ENCODE measurements at places on chromosomes 7 and 10. TPM values are rescaled to one million over a fixed set of nuclear protein-coding genes. Genes with fewer than 3 reads are reported as not detected.

The AGR2 gene
- total RNA-seq: not detected

The TAS2R5 gene
- 1.6 TPM for total RNA-seq

The CUBN gene
- total RNA-seq: 3.4 TPM

The STMP1 gene
- total RNA-seq: 26.4 TPM

The ANXA8L1 gene
- not detected for total RNA-seq

All from smooth muscle cell of the pulmonary artery (primary cell).